ENCODE measurements at places on chromosomes 3 and 15.

- DNase-seq = no peak
These were observed 28.0 kb downstream of the KLHDC8B start for GRCh38 chr3:49199239-49199899.

DNA sequence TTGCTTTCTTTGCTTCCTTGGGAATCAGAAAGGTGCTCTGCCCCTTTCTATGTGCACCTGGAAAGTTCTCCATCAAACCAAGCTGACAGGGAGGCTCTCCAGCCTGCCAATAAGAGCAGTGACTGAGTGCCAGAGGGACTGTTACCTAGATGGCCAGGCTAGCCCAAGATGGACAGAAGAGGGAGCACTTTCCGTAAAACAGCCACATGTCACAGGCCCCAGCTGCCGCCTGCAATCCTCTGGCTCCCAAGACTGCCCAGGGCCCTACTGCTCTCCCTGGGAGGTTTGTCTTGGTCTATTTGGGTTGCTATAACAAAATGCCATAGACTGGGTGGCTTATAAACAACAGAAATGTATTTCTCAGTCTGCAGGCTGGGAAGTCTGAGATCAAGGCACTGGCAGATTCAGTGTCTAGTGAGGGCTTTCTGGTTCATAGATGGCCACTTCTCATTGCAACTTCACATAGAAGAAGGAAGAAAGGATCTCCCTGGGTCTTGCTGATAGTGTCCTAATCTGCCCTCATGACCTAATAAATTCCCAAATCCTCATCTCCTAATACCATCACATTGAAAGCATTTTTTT lies 72.3 kb downstream of the TAMM41 start:
- no peak for DNase-seq

GRCh38 chr15:76904461-76905012 lies 603 bp downstream of the SCAPER start:
- no peak for DNase-seq

- no peak for DNase-seq
These were observed 681 bp upstream of the IL17RE start for GRCh38 chr3:9901967-9902366.

DNA sequence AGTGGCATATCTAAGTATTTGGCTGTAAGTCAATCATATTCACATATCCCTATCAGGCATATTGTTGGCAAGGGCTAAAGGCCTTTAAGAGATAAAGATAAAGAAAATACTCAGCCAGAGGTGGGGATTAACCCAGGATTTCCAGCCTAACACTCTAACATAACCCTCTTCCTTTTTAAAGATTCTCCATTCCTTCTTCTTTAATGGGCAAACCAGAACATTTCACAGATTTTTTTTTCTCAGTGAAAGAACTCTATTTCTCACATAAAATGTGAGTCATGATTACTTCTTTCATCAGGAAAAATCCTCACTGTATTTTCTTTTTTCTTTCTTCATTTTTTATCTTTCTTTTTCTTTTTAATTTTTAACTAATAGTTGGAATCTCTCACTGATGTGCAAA lies 200.4 kb downstream of the NR1D2 start:
- DNase-seq = no peak

DNA sequence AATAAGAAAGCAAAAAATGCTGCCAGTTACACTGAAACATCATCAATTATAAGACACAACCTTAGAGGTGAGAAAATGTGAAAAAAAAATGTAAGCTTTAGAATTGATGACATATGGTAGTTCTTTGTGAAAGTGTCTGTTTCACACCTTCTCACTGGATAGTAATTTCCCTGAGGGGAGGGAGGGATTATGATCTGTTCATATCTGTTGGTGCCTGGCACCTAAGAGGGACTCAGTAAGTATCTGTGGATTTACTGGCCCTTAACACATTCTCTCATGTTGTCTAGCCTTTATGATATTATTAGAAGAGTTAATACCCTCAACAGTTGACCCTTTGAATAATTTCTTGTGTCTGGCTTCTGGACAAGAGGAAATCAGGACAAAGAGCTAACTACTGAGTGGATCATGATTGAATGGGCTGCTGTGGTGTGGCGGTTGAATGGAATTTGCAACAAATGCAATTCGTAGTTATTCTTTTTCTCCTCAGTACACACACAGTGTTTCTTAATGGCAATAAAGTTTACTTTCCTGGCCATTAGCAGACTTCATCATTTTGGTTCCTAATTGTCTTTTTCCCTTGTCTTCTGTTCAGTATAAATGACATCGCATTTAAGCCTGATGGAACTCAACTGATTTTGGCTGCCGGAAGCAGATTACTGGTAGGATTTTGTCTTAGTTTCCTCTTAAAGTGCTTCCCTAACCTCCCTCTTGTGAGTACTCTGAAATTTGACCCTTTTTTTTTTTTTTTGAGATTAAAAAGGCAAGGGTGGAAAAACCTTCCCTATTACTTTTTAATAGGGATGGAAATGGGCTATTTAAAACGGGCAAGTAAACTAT lies 9.5 kb downstream of the IFT122 start:
- no peak for DNase-seq

GRCh38 chr3:188316021-188316722 lies 162.2 kb downstream of the LPP start:
- no peak for DNase-seq

GRCh38 chr3:171944118-171945016 lies 95.0 kb upstream of the FNDC3B start:
- DNase-seq = no peak

GRCh38 chr3:32109256-32109655 lies 2.8 kb downstream of the GPD1L start:
- DNase-seq = no peak
